Amniotic epithelial cell (primary cell): ENCODE measurements at places on chromosomes 12 and 14.

GRCh38 chr14:89138846-89139245 lies 278.2 kb downstream of the FOXN3 start:
- DNase-seq = no peak

GRCh38 chr14:24247422-24247821 lies 5.0 kb upstream of the TINF2 start:
- no peak for DNase-seq

DNA sequence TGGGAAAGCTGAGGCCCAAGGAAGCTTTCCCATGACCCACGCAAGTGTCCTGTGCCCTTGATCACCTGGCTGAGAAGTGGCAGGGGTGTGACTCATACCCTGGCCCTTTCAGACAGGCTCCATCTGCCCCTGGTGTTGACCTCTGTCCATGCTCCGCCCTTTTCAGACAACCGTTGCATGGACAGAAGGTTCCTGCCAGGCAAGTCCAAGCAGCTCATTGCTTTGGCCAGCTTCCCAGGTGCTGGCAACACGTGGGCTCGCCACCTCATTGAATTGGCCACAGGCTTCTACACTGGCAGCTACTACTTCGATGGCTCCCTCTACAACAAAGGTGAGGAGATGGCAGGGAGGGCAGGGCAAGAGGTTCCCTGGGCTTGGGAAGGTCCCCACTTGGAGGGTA lies 103.5 kb downstream of the WSCD2 start:
- no peak for DNase-seq

GRCh38 chr12:39946361-39947280 lies 159.3 kb downstream of the SLC2A13 start:
- no peak for DNase-seq

- DNase-seq = no peak
These were observed 9.3 kb downstream of the CD163L1 start for GRCh38 chr12:7434670-7435069.

DNA sequence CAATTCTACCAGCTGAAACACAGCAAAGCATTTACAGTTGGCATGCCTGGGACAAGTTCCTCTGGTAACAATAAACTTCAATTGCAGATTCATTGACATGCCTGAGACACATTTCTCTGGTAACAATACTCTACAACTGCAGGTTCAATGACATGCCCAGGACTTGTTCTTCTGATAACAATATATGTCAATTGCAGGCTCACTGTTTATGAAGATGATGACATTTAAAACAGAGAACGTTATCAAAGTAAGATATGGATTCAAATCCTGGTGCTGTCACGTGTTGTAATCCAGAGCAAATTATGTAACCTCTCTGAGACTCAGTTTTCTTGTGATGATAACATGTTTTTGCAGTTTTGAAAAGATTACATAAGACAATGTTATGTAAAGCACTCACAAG lies 20.5 kb downstream of the KITLG start:
- no peak for DNase-seq

DNA sequence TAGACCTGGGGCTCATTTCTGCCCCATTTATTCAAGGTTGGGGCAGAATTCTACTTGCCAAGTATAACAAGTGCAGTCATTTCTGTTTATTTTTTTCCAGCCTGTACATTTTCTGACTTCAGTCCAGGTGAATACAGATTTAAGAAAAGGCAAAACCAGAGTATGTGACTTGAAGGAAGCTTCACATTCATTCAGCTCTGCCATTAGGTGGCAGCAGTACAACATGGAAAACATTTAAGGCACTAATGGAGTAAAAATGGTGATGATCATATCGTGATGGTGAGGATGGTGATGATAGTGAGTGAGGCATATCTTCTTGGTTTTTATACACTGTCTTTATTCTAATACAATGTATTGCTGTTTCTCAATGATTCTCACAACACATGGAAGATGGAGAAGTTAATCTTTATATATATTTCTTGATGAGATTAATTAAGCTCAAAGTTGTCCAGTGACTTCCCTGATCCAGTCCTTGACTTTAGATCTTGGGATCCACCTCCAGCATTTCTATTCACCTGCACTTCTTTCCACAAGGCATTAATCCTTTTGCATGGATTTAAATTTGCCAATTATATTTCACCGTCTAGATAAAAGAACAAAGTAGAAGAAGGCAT lies 176.7 kb upstream of the SEL1L start:
- peak; percentile 7 for DNase-seq

DNA sequence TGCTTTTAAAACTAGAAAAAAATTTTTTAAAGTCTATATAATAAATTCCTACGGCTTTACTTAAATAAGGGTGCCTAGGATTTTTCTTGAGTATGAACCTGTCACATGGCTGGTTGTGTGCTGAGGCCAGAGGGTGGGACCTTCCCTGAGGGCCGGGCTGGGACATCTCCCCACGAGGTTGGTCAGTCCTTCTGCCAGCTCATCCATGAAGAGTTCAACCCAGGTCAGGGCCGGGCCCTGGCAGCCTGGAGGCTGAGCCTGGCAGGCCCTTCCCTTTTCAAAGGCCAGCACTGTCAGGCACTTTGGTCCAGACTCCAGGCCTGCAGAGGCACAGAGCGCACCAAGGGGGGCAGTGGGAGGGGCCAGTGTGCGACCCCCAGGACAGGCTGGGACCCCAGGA lies 31.7 kb downstream of the TNFAIP2 start:
- DNase-seq = peak; percentile 86

DNA sequence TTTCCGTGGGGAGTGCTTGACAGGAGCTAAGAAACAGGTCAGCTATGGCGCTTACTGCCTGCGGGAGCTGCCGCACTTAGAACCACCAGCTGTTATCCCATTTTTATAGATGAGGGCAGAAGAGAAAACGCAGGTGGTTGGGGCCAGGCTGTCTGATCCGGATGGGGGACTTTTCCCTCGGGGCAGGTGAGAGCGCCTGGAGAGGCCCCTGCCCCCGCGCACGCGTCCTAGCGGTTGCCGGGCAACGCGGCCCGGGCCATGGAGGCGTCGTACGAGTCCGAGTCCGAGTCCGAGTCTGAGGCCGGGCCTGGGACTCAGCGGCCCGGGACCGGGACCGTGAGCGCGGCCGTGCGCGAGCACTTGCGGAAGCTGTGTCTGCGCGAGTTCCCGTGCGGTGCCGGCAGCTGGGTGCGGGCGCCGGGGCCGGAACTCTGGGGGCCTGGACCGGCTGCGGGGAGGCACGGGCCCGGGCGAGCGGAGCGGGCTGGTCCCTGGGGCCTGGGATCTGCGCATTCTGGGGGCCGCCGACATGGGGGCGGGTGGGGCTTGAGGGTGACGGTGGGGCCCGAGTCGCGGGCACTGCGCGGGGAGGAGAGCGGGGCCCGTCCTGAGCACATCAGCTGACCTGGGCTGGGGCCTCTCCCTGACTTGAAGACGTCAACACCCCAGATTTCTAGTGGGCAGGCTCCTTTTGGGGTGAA lies at the start of gene LRRC43:
LRRC43 (plus strand) TSS at position 237 of the 701 bp plus-strand sequence; CDS start at position 259, 22 bp downstream.
- no peak for DNase-seq

- DNase-seq = no peak
These were observed 2.3 kb upstream of the LUM start for GRCh38 chr12:91113621-91114020.
